ENCODE measurements at places on chromosomes 6 and 20. TPM values are rescaled to one million over a fixed set of nuclear protein-coding genes. Genes with fewer than 3 reads are reported as not detected.
A peak's percentile ranks its signal among the peaks of the same experiment; 100 is the strongest.

The EYS gene
- total RNA-seq = not detected

DNA sequence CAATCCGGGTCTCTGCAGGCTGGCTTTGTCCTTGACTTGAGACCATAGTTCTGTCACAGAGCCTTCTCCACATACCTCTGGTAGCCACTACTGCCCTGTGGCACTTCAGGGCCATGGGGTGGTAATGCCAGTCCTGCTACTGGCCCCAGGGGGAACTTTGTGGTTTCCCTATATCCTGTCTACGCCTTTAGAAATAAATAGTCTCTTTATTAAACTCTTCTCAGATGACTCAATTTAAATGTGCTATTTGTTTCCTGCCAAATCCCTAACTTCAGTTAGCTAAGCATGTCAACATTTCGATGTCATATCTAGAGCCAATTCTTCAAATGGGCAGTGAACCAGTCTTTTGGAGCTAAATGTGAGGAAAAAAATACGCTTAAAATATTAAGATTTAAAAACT is 60.1 kb downstream of the SEL1L2 start:
- DNase-seq = no peak

- DNase-seq = no peak
Measured at GRCh38 chr6:10048370-10049297, 366.2 kb downstream of the TFAP2A start.

The PHACTR1 gene
- total RNA-seq = 46.0 TPM

DNA sequence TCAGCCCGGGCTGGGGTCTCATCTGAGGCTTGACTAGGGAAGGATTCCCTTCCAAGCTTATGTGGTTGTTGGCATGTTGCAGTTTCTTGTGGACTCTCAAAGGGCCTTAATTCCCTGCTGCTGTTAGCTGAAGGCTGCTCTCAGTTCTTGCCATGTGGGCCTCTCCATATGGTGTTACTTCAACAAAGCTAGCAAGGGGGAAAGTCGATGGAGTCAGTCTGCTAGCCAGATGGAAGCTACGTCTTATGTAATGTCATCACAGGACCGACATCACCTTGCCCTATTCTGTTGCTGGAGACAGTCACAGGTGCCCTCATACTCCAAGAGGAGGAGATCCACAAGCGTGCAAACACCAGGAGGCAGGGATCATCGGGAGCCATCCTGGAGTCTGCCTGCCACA is 43.3 kb upstream of the ARMC2 start:
- no peak for DNase-seq

The ZHX3 gene
- total RNA-seq = 25.7 TPM

The C20orf96 gene
- 3.4 TPM for total RNA-seq

The CNR1 gene
- 1.7 TPM for total RNA-seq

The PRKN gene
- total RNA-seq = 19.3 TPM

DNA sequence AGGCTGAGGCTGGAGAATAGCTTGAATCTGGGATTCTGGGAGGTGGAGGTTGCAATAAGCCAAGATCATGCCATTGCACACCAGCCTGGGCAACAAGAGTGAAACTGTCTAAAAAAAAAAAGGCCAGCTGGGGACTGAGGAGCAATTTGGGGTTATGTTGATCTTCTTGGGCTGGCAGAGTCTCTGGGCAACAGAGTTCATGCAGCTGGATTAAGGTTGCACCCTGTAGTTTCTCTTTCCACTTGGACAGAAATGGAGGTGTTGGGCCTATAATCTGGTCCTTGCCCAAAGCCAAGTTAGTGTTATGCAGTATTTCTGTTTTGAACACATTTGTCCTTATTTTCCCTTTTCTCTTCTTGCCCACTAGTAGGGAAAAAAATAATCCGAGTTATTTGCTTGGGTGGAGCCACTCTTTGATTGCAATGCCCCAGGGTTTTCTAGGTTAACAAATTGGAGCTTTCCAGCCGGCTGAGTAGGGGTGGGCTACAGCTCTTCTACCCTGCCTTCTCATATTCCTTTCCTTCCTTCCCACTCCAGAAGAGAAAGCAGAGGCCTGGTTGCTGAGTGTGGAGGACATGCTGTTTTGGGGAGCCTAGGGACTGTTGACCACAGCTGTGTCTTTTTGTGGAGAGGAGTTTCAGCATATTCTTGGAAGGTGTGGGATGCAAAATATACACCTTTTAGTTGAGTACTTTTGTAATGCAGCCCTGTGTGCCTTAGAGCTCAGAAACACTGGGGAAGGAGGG is 213.9 kb downstream of the SOX4 start:
- DNase-seq = no peak

DNA sequence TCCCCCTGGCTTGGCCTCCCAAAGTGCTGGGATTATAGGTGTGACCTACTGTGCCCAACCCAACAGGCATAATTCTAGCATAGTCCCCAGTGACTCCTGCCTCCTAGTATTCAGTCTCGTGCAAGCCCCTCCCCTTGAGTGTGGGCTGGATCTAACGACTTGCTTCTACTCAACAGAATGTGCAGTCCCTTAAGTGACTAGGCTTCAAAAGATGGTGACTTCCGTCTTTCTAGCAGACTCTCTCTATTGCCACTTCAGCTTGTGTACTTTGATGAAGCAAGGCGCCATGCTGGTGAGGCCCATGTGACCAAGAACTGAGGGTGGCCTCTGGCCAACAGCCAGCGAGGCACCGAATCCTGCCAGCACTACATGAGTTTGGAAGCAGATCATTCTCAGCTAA is 109.6 kb upstream of the TRAF3IP2 start:
- DNase-seq = peak; percentile 57

- DNase-seq = no peak
Measured at GRCh38 chr6:28747631-28748157, 176.1 kb downstream of the TRIM27 start.

The SIRPB1 gene
- total RNA-seq = 3.7 TPM

The NHLRC1 gene
- total RNA-seq = 1.8 TPM

GRCh38 chr6:36487698-36488097 is 44.9 kb downstream of the KCTD20 start:
- no peak for DNase-seq
